ENCODE measurements at places on chromosomes 6 and 20. TPM values are rescaled to one million over a fixed set of nuclear protein-coding genes. Genes with fewer than 3 reads are reported as not detected.

The AK9 gene
- 5.0 TPM for total RNA-seq

The ADA gene
- 6.9 TPM for total RNA-seq

The RBPJL gene
- total RNA-seq = not detected

The GPSM3 gene
- total RNA-seq = 10.9 TPM

The GSTA5 gene
- total RNA-seq = not detected

The OVOL2 gene
- not detected for total RNA-seq

The FOXC1 gene
- 1.0 TPM for total RNA-seq

The COL12A1 gene
- total RNA-seq = 404 TPM

The RIMS4 gene
- total RNA-seq = not detected

The LHFPL5 gene
- total RNA-seq = not detected

The MTHFD1L gene
- total RNA-seq = 63.7 TPM

The OR2J1 gene
- not detected for total RNA-seq

The DDX27 gene
- 39.6 TPM for total RNA-seq

The PGC gene
- total RNA-seq = not detected
